Activated CD4-positive, alpha-beta T cell treated with anti-CD3 and anti-CD28 coated beads, Interleukin-2, amount 50 U/mL, for 48 hours (primary cell): ENCODE measurements at places on chromosomes 2 and 18.

DNA sequence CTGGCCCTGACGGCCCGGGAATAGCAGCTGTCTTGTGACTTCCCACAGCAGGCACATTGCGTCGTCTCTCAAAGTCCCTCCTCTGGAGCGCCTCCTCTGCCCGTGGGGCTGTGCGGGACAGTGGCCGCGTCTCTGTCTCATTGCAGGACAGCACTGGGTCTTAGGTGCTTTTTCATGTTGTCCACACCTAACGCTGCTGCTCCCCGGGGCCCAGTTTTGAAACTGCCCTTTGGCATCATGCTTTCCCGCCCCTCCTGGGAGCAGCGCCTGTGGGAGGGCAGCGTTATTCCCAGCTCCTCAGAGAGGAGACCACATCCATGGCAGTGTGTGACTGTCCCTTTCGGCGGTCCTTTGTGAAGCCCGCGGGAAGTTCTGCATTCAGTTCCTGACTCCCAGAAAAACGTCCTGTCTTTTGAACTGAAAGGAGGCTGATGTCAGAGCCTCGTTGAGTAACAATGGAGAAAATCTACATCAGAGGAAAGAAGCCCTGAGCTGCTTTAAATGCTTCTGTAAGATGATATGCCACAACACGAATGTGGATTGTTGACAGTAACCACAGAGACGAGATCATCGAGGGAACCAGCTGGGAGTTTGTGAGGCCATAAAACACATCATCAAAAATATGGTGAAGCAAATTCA, 226.0 kb downstream of the FAM210A start:
- no peak for DNase-seq

DNA sequence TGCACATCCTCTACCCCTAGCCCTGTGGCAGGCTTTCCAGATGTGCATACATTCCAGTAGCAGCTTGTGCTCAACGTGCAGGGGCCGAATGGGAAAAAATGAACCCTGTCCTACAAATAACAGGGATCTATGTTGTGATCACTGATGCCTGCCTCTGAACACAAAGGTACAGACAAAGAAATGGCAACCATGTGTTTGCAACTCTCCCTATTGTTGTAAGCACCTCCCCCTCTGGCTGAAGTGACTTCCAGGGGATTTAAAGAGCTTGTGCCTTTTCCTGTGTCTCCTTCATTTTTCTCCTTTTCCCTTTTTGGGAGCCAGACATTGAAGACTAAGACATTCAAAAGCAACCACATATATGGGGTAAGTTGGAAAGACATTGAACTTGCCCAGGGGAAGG, 21.6 kb downstream of the ARHGAP25 start:
- no peak for DNase-seq

DNA sequence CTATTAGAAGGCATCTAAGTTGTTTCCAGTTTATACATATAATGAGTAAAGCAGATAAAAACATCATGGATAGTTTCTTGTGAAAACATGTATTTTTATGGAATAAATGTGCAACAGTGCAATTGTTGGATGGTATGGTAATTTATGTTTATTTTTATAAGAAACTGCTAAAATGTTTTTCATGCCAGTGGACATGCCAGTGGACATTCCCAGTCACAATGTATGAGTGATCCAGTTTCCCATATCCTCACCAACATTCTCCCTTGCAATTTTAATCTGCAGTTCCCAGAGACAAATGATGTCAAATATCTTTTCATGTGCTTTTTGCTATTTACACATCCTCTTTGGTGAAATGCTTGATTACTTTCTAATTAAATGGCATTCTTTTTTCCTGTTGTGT, 818.6 kb downstream of the SUCLG1 start:
- no peak for DNase-seq

- no peak for DNase-seq
Measured at GRCh38 chr2:22769497-22769896, 615.5 kb upstream of the KLHL29 start.

DNA sequence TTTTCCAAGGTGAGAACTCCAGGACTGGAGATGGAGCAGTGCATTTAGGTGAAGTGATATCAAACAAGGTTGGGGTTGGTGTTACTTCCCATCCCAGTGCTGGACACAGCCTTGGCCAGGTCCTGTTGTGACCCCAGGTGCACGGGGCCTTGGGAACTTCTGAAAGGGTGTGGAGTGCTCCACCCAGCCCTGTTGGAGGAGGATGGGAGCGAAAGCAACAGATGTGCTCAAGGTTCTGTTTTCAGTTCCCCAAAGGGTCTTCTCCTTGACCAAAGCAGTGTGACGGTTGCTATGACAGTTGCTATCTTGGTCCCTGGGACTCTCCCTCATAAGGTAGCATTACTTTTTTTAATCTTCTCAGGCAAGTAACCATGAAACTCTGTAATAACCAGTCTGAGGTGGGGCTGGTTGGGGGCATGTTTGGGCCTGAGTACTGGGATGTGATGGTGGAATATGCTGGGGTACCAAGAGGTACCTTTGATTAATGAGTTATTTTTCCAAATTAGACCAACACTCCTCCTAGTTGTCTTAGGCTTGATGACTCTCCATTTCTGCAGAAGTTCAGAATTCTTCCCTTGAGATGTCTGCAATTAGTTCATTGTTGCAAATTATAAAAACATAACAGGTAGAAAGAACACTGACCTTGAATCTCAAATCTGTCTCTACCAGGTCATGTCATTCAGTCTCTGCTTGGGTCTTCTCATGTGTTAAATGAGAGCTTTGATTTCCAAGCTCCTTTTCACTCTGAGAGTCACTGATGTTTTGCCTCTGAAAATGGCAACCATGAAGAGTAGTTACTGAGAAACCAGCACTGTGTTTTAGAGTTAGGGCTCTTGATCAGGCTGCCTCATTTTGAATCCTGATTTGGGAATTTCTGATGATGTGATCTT, 154.5 kb downstream of the RPIA start:
- DNase-seq, result no peak

DNA sequence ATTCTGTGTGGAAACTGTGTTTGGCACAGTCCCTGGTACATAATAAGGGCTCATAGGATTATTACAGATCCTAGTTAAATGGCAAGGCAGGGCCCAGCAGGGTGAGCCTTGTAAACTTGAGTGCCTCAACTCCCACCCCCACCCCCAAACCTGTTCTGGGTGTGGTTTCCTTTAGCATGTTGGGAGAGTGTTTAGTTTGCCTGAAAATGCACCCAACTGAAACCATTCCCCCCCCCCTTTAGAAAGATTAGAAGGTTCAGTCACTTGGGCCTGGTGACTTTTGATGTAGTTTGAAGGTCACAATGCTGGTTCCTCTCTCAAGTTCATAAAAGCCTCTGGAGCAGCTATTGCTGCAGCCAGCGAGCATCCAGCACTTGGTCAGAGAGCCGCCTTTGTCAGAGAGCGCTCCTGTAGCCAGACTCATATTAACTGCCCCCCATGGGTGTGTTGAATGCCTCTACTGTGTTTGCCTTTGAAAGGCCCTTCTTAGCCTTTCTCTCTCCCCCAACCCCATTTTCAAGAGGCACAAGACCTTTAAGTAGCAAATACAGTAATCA, 113.7 kb downstream of the SPTBN1 start:
- DNase-seq, result no peak

GRCh38 chr18:79522451-79523205, 126.9 kb downstream of the NFATC1 start:
- peak; percentile 73 for DNase-seq

- no peak for DNase-seq
Measured at GRCh38 chr2:101830146-101830545, 132.6 kb downstream of the MAP4K4 start.

GRCh38 chr18:4193086-4193485, 262.0 kb downstream of the DLGAP1 start:
- DNase-seq, result no peak

- no peak for DNase-seq
Measured at GRCh38 chr2:42103829-42104228, 56.0 kb downstream of the PKDCC start.

GRCh38 chr18:44079606-44080005, 601.1 kb upstream of the SETBP1 start:
- DNase-seq, result no peak

GRCh38 chr2:28185891-28186290, 206.8 kb upstream of the FOSL2 start:
- DNase-seq, result no peak

GRCh38 chr2:10221976-10222870, 80.5 kb upstream of the HPCAL1 start:
- no peak for DNase-seq

GRCh38 chr2:26438926-26439325, 37.2 kb downstream of the DRC1 start:
- DNase-seq, result no peak

DNA sequence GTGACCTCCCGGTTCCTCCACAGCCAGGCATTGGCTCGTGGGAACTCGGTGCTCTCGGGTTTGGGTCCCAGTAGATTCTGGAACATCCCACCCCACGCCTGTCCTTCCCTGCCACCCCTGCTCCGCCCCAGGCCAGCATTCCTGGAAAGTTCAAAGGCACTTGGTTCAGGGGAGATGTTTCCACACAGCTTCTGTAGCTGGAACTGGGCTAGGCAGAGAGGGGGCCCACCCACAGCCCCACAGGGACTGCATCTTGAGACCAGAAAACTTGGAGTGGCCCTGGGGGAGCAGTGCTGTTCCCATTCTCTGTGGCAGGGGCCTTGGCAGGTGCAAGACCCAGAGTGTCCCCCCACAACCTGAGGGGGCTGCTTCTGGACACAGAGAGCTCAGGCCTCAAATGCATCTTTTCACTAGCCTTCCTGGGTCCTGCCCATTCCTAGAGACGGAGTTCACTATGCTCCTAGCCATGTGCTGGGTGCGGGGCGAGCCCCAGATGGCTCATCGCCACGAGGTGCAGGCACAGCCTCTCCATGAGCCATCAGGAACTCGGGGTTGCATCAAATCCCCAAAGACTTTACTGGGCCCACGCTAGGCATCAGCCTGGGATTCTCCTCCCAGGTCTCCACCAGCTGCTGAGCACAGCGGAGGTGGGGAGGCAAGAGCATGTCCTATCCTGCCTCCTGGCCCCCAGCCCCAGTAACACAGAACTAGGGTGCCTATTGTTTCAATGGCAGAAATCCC, 68.7 kb downstream of the ZFP36L2 start:
- no peak for DNase-seq

DNA sequence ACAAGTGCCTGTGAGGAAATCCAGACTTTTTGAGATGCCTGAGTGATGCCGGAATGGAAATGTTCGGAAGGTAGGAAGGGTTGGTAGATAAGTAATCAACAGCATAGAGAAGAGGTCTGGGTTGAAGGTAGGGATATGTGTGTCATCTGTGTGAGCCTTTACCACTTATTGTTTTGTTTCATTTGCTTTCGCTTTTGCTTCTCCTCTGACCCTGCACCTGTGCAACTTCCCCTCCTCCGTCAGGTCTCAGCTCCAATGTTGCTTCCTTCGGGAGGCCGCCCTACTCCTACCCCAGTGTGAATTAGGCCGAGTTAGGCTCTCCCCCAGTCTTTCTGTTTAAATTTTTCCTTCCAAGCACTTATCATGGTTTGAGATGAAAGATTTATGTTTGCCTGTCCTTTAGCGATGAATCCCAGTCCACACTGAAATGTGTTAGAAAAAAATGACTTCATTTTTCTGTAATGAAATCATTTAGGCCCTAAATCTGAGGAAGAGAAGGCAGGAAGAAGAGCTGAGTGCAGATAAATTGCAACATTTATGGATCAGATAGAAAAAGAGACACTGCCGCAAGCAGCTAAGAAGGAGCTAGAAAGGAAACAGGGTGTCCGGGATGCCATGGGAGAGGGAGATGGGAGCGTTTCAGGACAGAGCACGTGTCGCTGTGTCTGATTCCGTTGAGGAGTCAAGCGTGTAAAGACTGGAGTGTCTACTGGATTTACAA, 139.6 kb upstream of the PELI1 start:
- DNase-seq, result no peak

DNA sequence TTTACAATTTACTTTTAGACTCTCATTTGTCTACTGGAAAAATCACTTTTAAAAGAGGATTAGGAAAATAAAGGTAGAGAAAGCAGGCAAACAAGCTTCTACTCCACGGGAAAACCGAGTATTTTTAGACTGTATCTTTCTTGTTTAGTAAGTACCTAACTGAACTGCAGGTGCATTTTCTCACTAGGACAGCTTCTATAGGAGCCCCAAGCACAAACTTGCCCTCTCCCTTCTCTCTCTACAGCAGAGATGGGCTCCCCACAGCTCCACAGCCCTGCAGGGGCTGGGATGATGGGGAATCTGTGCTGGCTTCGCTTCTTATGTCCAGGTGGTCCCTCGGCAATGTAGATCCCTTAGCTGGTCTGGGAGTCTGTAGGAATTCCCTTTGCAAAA, 16.2 kb downstream of the PSTPIP2 start:
- no peak for DNase-seq
